ENCODE measurements at places on chromosomes 1 and 21. TPM values are rescaled to one million over a fixed set of nuclear protein-coding genes. Genes with fewer than 3 reads are reported as not detected.

The NCAM2 gene
- not detected for total RNA-seq

The GTF2B gene
- total RNA-seq, result 43.4 TPM

- DNase-seq, result no peak
Measured at GRCh38 chr1:69492286-69492685, 75.4 kb upstream of the LRRC7 start.

DNA sequence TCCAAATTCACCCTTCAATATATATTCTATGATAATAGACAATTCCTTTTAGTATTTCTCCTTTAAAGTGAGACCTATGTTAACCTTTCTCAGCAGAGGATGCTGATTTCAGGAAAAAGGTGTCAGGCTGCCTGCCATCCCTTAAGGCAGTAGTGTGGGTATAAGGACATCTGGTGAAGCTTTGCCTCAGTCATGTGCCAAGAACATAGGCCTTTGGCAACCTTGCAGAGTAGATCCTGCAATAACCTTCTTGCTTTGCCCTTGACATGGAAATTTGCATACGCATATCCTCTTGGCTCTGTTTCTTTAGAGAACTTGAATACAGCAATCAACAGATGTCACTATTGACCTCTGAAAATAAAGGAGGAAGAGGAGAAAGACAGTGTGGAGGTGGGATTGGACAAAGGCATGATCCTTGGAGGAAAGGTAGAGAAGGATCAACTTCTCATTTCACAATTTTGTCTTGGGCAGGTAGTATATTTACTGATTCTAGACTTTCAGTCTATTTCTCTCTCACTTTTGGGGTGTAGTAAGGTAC is 21.1 kb upstream of the ZRANB2 start:
- DNase-seq, result no peak

- DNase-seq, result no peak
Measured at GRCh38 chr1:51871351-51871975, 7.1 kb downstream of the NRDC start.

The CELA2B gene
- not detected for total RNA-seq

GRCh38 chr1:99250728-99251127 is 13.6 kb upstream of the PLPPR4 start:
- DNase-seq, result no peak

DNA sequence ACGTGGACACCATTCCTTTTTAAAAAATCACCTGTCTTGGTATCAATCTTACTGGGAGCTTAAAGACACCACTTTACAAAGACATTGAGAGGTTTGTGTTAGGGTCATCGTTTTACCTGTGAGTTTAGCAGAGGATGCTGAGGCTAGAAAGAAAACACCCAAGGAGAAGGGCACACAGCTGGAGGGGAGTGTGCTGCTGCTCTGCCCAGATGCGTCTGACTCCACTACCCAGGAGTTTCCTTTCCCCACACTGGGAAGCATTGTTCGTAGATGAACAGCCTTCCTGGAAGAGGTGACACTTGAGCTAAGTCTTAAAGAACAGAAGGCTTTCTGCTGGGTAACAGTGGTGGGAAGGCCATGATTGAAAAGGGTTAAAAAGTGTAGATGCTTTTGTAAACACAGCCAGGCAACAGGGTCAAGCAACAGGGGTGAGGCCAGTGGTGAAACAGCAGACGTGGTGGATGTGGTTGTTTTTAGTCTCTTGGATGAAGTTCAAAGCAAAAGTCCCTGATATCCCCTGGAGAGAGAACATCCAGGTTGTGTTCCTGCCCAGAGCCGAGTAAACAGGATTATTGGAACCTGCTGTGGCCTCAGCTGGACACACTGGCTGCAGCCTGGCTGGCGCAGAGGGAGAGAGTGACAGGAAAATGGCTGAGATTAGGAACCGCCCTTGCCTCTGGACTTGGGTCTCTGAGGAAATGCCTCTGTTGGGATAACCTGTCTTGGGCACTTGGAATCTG is 198.6 kb upstream of the JUN start:
- DNase-seq, result peak; percentile 77

The UTS2 gene
- not detected for total RNA-seq

GRCh38 chr1:204267191-204267601 is 53.4 kb upstream of the GOLT1A start:
- DNase-seq, result no peak

GRCh38 chr1:1144122-1144842 is 28.4 kb upstream of the C1orf159 start:
- no peak for DNase-seq

- DNase-seq, result no peak
Measured at GRCh38 chr21:36776981-36777617, 78.2 kb downstream of the SIM2 start.

DNA sequence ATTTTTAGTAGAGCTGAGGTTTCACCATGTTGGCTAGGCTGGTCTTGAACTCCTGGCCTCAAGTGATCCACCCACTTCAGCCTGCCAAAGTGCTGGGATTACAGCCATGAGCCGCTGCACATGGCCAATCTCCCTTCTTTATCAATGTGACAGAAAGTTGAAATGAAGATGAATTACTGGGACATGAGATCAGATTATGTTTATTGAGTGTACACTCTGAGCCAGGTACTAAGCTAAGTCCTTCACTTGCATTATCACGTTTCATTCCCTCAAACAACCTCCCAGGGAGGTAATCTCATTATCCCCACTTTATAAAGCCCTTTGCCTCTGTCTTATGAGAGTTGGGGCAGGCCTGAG is 6.3 kb upstream of the CHI3L2 start:
- DNase-seq, result no peak

The OR2L3 gene
- total RNA-seq, result not detected

The TTLL10 gene
- total RNA-seq, result not detected

DNA sequence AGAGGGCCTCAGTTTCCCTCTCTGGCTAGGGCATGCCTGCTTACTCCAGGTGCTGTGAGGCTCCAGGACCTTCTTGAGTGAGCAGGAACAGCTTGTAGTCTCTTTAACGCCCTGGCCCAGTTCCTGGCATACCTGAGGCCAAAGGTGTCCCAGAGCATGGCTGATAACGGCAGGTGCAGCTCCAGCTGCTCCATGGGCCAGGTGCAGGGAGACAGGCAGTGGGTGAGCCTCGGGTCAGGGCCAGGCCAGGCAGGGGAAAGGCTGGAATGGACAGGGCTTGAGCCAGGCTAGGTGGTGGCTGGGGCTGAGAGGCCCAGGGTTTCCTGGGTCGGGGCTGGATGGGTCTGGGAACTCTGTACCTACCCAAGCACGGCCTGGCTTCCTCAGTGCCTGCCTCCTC is 18.3 kb downstream of the EDN2 start:
- no peak for DNase-seq

GRCh38 chr1:78136680-78137079 is 90.9 kb downstream of the GIPC2 start:
- DNase-seq, result no peak

DNA sequence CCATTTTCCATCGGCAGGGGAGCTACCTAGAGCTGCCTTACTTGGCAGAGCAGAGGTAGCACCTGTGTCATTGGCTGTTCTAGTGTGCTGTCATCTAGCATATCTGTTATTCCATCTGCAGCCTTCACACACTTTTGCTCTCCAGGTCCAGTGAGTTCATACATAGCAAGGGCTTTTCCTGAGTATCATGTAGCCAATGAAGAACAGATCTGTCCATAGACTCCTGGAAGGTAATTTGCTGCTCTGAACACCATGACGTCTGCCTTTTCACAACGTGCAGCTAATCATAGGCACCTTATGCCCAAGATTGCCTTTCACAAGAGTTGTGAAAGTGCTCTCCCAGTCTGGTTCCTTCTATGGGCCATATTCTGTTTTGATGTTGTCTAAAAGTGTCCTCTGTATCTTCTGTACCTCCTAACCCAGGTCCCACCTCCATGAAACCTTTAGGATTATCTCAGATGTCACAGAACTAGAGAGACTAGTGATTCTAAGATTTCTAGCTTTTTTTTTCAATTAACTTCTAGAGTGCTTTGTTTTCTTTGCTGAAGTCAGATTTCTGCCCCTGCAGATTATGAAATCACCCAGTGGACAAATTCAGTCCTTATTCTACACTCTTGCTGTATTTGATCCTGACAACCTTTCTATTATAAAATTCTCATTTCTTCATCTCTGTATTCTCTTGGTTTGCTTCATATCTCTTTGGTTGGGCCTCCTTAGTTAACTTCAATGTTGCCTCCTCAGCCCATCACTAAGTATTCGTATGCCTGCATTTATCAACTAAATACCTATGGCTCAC is 134.8 kb downstream of the PBX1 start:
- DNase-seq, result no peak

- DNase-seq, result no peak
Measured at GRCh38 chr1:156246781-156247459, 936 bp downstream of the PAQR6 start.

The WNT3A gene
- total RNA-seq, result not detected

DNA sequence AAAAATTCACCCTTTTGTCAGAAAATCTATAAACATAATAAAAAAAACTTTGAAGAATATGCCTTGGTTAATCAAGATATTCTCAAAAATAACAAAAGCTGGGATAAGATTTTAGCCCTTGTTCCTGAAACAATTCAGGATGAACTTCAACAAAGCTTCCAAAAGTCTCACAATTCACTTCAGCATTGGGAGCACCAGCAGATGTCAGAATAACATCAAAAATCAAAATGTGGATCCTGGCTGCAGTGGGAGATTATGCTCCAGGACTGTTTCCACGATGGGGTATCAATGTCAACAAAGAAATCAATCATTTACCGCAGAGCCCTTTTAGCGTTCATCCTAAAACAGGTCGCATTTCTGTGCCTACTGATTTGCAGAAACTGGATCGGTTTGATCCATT is 35.2 kb downstream of the ZNF670 start:
- DNase-seq, result no peak

DNA sequence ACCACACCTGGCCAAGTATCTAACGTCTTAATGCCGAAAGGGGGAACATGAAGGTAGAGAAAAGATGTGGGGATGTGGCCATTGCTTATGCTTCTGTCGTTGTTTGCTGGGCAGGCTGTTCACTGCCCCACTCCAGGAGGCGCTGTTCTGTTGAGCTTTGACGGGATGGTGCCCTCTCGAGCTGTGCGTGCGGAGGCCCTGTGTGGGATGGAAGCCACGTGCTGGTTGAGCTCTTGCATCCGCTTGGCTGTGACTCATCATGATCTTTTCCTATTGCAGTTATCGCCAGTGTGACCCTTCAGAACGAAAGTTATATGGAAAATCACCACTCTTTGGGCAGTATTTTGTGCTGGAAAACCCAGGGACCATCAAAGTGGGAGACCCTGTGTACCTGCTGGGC is 26.3 kb downstream of the MTARC1 start:
- DNase-seq, result no peak

GRCh38 chr1:163275222-163275621 is 46.5 kb upstream of the NUF2 start:
- DNase-seq, result peak; percentile 7

DNA sequence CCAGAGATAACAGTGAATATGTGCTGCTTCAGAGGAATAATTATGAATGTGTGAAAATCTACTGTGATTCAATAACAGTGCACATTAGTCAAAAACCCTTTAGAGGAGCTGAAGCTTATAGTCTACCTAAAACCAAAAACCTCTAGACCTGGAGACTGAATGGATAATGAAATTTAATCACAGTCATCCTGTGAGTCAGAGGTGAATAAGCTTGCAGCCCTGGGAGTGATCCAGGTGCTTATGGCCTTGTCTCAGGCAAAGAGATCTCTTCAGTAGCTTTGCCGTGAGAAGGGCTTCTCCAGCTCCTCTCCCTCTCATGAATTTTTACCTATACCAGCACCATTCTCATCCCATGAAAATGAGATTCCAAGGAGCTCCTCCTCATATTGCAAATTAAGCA is 81.3 kb upstream of the RGS4 start:
- DNase-seq, result no peak

The RGS1 gene
- not detected for total RNA-seq

GRCh38 chr1:151689494-151689893 is 27.1 kb downstream of the CELF3 start:
- DNase-seq, result no peak

The OTUD3 gene
- total RNA-seq, result 5.2 TPM

Measured in HepG2 (cell line).